ENCODE measurements at places on chromosomes 5 and 9.

- DNase-seq: no peak
Measured at GRCh38 chr5:81450940-81451339, 57.0 kb upstream of the ACOT12 start.

- no peak for DNase-seq
Measured at GRCh38 chr5:74452856-74453255, 187.7 kb downstream of the ENC1 start.

- DNase-seq: no peak
Measured at GRCh38 chr5:151581347-151581746, 9.8 kb downstream of the FAT2 start.

GRCh38 chr9:110531776-110532175 is 47.8 kb downstream of the SVEP1 start:
- DNase-seq: no peak

DNA sequence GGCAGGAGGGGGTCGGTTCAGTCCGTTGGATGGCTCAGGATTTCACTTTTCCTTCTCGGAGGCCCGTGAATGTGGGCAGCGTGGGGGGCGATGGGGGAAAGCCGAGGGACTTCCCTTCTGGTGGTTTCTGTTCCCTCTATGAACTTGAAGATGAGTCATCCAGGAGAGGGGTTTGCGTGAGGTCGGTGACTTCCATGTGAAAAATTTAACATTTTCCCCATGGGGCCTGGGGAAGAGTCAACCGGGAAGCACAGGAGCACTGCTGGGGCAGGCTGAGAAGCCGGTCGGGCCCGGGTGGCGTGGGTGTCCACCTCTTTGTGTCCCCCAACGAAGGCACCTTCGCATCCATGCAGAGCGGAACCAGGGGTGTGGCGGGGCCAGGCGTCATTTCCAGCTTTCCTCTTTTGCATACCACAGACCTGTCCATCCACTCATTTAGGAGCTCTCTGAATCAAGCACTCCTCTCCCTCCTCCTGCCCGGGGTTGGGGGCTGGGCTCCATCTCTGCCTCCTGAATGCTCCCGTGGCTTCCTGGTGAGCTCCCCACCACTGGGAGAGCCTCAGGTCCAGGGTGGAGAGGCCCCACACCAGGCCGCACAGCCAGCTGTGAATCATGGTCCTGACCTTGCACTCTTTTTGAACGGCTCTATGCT is 68.4 kb downstream of the ANKRD33B start:
- no peak for DNase-seq

GRCh38 chr5:53987101-53987500 is 323.3 kb downstream of the ARL15 start:
- no peak for DNase-seq

DNA sequence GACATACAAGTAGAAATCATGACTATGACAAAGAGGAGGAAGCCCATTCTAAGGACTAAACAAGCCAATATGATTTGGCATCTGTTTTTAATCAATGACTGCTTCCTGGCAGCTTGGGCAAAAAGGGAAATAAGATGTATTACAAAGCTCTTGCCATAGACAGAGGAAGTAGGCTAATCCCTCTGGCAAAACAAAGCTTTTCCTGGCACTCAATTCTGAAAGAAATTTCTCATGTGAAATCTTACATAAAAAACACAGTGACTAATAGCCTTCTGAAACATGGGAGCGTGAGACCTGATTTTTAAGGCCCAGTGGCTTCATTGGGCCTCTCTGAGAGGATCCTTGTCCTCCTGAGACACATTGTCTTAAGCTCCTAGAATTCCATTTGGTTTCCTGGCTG is 93.6 kb downstream of the COL23A1 start:
- DNase-seq: no peak

- DNase-seq: no peak
Measured at GRCh38 chr5:124797665-124798087, 51.2 kb upstream of the ZNF608 start.

- no peak for DNase-seq
Measured at GRCh38 chr5:53355931-53356330, 124.5 kb upstream of the FST start.

- no peak for DNase-seq
Measured at GRCh38 chr5:148387325-148387724, 3.6 kb downstream of the FBXO38 start.

- DNase-seq: no peak
Measured at GRCh38 chr5:96729156-96729555, 67.0 kb downstream of the CAST start.

DNA sequence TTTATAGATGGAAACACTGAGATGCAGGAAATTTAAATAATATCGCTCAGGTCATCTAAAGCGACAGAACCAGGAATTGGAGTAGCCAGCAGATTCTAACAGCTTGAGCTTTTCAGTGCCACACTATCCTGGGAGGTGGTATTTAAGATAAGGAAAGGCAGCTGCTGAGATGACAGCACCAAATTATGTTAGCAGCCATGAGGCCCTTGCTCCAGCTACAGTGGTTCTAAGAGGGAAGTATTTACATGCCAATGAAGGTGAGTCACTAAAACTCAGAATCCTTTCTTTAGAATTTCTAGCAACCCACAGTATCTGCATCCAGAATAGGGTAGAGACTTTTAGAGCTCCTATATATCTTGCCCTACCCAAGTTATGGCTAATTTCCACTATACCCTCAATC is 127.0 kb upstream of the VLDLR start:
- no peak for DNase-seq

GRCh38 chr5:175753536-175754402 is 95.9 kb downstream of the HRH2 start:
- no peak for DNase-seq

GRCh38 chr5:56457887-56458812 is 225.0 kb upstream of the ANKRD55 start:
- DNase-seq: no peak

- no peak for DNase-seq
Measured at GRCh38 chr5:145791866-145792265, 43.3 kb downstream of the PRELID2 start.

- no peak for DNase-seq
Measured at GRCh38 chr9:95096807-95097206, 220.7 kb downstream of the FANCC start.

DNA sequence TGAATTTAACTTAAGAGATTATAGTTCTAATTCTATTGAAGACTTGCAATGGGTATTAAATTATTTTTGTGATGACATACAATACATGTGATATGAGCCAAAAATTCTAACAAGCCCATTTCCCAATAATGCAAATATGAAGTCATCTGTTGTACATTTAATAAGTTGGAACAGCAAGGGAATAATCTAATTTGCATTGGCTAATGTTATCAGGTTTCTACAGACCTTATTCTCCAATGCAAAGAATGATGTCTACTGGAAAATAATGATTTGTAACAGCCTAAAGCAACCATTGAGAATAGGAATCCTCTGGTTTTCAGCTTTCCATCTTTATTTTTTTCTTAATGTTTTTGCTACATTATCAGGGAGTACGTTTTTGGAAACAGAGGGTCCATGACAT is 89.1 kb upstream of the MINAR2 start:
- DNase-seq: no peak

GRCh38 chr9:117278471-117279035 is 136.3 kb downstream of the ASTN2 start:
- DNase-seq: no peak

GRCh38 chr5:63655043-63655442 is 307.2 kb downstream of the HTR1A start:
- no peak for DNase-seq

- no peak for DNase-seq
Measured at GRCh38 chr5:131877873-131878272, 67.6 kb downstream of the MEIKIN start.

GRCh38 chr9:106716820-106717219 is 146.1 kb upstream of the ZNF462 start:
- no peak for DNase-seq

- DNase-seq: no peak
Measured at GRCh38 chr9:20838218-20838617, 154.2 kb downstream of the FOCAD start.

- no peak for DNase-seq
Measured at GRCh38 chr5:159316519-159317383, 13.5 kb downstream of the IL12B start.

- no peak for DNase-seq
Measured at GRCh38 chr5:104353371-104353770, 790.8 kb upstream of the NUDT12 start.

DNA sequence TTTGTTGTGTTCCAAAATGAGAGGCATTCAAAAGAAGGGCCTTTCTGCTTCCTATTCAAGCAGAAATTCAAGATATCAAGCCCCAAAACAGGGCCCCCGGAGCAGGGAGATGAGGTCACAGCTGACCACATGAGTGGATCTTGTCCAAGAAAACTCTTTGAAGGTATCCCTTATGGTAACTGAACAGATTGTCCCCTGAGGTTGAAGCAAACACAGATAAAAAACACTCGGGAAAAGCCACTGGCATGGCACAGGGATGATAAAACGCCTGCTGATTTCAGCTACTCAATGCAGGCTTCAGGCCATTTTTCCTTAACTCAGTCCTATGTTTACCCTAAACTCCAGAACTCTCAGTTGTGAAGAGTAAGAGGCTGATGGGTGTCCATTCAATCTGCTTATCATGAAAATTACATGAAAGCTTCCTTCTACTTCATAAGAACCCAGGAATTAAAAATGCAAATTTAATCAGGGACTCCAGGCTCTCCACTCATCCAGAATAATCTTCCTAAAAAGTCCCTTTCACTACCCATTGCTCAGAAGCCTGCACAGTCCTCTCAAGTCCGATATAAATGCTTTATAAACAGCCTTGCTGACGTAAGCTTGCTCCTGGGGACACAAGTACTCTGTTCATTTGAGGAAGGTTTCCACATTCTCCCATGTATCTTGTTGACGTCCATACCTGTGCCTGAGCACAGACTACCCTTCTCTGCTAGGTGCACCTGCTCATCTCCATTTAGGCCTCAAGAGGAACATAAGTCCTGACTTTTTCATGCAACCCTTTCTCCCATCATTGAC is 35.9 kb upstream of the SLC1A3 start:
- no peak for DNase-seq

GRCh38 chr9:127915325-127915752 is 1.5 kb downstream of the ST6GALNAC4 start:
- DNase-seq: peak; percentile 67

DNA sequence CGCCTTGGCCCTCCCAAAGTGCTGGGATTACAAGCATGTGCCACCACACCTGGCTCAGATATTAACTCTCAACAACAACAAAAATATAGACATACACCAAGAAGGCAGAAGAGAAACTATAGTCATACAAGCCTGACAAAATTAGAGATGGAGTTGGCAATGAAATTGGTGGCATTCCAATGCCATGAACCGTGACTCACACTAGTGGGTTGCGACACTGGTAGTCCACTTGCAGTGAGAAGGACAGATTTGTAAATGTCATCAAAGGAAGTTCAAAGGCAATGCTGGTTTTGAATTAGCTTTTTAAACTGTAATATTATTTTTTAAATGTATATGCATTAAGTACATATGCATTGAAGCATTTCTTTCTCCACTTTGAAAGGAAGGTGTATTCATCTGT is 8.5 kb upstream of the DNAJC25 start:
- DNase-seq: no peak

GRCh38 chr5:96751203-96752169 is 56.3 kb downstream of the ERAP1 start:
- no peak for DNase-seq

DNA sequence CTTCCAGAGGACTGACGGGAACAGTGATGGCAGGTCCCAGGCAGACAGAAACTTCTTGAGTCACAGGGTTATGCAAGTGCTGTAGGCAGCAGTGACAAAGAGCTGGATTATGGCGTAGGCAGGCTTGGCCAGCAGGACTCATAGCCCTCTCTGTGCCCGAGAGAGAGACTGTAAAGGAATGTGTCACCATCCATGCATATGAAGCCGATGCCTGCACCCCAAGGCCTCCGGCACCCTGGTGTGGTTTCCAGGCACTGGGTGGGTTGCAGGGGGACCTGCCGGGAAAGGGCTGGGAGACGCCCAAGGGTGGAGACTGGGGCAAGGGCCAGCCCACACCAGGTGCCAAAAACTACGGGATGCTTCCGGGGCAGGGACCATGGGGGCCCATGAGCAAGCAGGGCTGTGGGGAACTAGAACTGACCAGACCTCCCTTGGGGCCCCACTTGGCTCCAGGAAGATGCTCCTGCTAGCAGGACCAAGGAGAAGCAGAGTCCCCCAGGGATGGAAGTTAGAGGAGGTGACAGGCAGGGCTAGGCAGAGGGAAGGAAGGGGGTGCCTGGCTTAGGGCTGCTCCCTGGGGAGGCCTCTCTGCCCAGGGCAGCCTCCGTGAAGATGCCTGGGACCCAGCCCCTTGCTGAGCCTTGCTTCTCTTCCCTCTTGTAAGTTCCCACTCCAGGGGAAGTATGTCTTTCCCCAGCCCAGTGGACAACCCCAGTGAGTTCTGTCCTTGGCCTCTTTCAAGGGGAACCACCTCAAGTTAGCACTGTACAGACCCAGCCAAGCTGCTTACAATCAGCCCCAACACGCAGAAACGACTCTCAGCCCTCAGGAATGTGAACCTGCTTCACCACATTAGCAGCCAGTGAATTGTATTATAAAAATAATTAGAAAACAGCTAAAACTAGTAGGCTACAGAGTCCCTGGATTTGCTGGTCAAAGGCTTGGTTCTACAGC is 10.5 kb upstream of the IPPK start:
- DNase-seq: no peak

GRCh38 chr9:122777052-122777451 is 11.7 kb upstream of the OR5C1 start:
- no peak for DNase-seq

DNA sequence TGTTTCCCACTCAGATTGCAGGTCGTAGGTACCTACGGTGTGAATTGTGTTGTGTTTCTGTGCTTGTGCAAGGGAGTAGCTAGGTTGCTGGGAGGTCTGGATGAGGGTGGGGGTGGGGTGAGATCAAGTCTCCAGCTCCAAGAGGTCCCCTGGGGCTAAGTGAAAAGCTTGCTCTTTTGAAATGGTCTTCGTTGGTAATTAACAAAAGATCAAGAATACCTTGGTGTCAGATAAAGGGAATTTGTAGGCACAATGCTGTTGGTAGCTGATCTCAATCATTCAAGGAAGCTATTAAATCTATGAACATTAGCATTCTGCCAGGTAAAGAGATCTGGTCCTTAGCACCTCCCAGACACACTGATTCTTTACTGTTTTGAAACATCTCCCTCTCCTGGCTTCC is 928 bp upstream of the PCDHGC4 start:
- DNase-seq: no peak

- DNase-seq: peak; percentile 83
Measured at GRCh38 chr9:97398999-97399758, 12.7 kb upstream of the TDRD7 start.

- no peak for DNase-seq
Measured at GRCh38 chr5:139266236-139266635, 27.3 kb upstream of the MATR3 start.

GRCh38 chr5:17816944-17817343 is 182.7 kb downstream of the TAF11L14 start:
- no peak for DNase-seq
